ENCODE measurements at places on chromosomes 1 and 21.

GRCh38 chr1:204744107-204744779 is 58.7 kb upstream of the LRRN2 start:
- no peak for DNase-seq

DNA sequence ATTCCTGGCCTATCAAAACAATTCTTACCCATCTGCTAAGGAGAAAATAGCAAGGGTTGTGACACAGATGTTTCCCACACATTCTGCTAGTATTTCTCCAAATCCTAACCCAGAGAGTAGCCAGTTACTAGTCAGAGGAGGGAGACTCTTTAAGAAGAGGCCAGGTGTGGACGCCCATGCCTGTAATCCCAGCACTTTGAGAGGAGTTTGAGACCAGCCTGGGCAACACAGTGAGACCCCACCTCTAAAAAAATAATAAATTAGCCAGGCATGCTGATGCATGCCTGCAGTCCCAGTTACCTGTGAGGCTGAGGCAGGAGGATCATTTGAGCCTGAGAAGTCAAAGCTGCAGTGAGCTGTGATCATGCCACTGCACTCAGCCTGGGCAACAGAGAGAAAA is 28.6 kb downstream of the NVL start:
- no peak for DNase-seq

- DNase-seq: peak; percentile 4
Observed at GRCh38 chr1:215458562-215458961, 108.5 kb upstream of the KCTD3 start.

GRCh38 chr21:43355925-43356289 is 71.0 kb downstream of the SIK1 start:
- DNase-seq: no peak

DNA sequence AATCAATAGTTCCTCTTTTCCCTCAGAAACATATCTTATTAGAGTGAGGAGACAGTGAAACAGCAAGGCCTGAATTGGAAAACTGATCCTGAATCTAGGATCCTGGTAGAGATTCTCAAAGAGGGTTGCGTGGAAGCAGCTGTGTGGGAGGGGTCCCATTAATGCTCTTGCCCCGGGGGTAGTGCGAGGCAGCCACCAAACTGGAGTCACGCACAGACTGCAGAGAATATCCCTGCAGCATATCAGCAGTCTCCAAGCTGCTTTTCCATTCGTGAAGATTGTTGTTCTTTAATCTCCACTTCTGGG is 150.1 kb downstream of the DISC1 start:
- DNase-seq: no peak

DNA sequence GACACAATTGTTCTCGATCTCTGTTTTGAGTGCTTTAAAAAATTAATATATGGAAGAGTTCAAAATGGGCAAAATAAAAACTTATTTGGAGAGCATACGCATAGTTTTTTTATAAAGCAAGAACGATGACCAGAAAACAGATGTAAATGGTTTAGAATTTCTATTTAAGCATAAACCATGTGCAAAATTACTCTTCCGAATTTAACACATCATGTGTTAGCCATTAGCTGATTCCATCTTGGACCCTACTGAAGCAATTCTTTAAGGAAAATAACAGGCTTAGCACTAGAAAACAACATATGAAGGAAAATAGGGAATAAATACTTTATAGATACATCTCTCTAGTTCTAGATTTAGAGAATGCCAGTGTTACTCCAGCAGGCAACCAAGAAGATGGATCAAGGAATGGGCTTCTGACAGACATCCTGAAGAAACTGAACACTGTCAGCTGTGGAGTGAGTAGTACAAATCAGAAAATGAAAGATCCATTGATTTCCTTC is 26.7 kb downstream of the CDC7 start:
- no peak for DNase-seq

GRCh38 chr1:46533179-46533864 is 18.1 kb downstream of the KNCN start:
- no peak for DNase-seq

- no peak for DNase-seq
Observed at GRCh38 chr1:180975551-180975950, 47.1 kb downstream of the STX6 start.
